ENCODE measurements at places on chromosomes 5 and 9.

GRCh38 chr5:123206618-123207017, 117.6 kb downstream of the PRDM6 start:
- DNase-seq = no peak

DNA sequence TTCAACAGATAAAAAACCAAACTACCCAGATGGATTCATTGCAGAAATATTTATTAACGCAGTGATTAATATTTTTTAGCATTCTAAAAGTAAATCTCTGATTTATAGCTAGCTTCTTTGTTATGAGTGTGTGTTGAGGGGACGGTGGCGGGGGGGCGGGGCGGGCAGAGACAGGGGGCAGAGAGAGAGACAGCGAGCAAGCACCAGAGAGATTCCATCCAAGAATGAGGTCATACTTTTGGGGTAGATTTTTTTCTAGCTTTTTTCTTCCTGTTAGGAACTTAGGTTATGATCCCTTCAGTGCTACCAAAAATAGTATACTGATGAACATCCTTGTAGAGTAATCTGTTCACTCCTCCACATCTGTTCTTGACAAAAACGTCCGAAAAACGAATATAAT, 500 bp upstream of the ZNF883 start:
- no peak for DNase-seq

DNA sequence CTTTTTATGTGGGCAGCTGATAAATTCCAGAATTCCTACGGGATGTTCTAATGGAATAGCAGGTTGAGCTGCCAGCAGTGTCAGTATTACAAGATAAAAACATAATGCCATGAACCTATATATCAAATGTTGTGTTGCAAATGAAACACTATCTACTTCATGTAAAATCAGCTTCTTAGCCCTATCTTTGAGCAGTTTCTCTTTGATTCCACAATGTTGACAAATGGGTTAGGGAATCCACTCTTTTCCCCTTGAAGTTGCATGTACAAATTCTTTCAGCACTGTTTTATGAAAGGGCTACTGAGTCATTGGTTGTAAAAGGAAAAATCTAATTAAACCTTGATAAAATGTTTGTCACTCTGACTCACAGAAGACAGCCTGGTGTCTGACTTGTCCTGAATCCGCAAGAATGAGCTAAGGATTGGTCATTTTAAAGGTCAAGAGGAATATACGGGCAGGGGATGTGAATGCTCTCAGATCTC, 950.6 kb upstream of the NUDT12 start:
- no peak for DNase-seq

DNA sequence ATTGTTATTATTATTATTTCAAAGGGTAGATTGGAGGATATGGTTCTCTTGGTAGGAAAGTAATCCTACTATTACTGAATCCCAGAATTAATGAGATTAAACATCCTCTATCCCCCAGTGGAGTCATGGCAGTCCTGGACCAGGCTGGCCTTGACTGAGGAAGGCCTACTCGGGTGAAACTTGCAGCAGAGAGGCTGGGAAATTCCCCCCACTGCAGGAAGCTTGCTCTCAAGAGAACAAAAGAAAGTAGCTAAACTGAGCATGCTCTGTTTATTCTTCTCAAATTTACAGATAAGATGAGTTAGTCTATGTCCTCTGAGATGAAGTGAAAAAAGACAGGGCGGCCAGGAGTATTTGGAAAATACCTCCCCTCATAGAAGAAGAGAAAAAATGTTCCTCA, 233.9 kb upstream of the RPS23 start:
- no peak for DNase-seq

All from activated CD8-positive, alpha-beta memory T cell treated with anti-CD3 and anti-CD28 coated beads, Interleukin-2, amount 50 U/mL, for 48 hours (primary cell).